CD4-positive, alpha-beta T cell treated with Interleukin-1 beta for 1 hour (primary cell): ENCODE measurements at places on chromosomes 5 and 9.

GRCh38 chr5:153718713-153719112 is 228.2 kb downstream of the GRIA1 start:
- DNase-seq, result no peak

DNA sequence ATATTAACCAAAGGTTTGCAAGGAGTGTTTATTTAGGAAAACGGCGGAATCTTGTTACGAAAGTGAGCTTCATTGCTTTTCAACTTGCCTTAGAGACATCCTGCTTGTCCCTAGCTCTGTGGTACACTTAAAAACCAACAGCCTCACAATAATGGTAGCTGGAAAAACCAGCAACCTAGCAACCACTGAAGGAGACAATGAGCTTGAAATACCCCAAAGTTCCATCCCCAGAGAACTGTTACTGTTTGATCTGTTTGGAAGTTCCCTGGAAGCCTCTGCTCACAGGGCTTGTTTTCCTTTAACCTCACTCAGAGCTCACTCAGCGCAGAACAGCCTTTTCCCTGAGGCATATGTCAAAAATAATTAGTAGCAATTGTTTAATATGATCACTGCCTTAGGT is 43.2 kb downstream of the SH3TC2 start:
- no peak for DNase-seq

GRCh38 chr9:127846443-127847177 is 7.8 kb downstream of the ENG start:
- DNase-seq, result no peak

- DNase-seq, result no peak
These were observed 63.8 kb downstream of the PDZD2 start for GRCh38 chr5:31702712-31703111.

- DNase-seq, result no peak
These were observed 362.8 kb upstream of the RPS23 start for GRCh38 chr5:82640916-82641315.

DNA sequence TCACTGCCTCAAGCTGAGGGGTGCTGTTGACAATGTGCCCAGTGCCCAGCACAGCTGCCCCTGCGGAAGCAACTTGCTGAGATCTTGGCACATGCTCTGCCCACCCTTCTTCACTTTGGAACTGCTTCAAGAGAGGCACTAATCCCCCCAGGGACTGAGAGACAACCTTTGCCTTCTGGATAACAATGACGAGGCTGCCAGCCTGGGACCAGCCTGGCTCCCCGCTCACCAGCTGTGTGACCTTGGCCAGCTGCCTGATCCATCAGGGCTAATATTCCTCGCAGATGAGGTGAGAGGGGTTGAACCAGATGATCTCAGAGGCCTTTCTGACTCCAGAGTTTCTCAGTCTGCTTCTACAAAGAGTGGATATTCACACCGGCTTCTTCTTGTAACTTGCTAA is 81.0 kb downstream of the SHB start:
- no peak for DNase-seq

GRCh38 chr9:136318111-136318775 is 9.1 kb upstream of the GPSM1 start:
- DNase-seq, result no peak

GRCh38 chr5:36418152-36418979 is 116.7 kb upstream of the RANBP3L start:
- DNase-seq, result no peak

DNA sequence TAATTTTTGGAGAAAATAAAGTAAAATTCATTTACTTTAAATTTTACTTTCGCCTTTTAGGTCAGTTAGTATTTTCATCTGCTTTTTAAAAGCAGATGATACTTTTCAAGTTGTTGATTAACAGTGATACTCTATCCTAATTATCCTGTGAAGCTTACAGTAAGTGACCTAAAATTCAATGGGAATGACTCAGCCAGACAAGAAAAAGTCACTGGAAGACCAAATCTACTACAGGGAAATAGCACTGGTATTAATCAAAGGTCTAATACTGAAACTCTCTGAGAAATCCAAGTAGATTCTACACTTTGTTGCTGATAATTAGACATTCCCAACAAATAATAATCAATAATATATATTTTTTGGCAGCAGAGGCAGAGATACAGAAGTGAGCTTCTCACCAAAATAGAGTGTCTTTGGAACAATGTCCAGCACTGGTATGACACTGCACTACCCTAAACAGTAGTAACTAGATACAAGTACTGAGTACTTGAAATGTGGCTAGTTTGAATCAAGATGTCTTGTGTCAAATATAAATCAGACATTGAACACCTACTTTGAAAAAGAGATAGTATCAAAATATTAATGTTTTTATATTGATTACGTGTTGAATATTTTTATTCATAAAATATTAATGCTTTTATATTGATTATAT is 22.8 kb upstream of the ELL2 start:
- DNase-seq, result no peak

GRCh38 chr9:99021512-99021911 is 77.8 kb downstream of the COL15A1 start:
- DNase-seq, result no peak

DNA sequence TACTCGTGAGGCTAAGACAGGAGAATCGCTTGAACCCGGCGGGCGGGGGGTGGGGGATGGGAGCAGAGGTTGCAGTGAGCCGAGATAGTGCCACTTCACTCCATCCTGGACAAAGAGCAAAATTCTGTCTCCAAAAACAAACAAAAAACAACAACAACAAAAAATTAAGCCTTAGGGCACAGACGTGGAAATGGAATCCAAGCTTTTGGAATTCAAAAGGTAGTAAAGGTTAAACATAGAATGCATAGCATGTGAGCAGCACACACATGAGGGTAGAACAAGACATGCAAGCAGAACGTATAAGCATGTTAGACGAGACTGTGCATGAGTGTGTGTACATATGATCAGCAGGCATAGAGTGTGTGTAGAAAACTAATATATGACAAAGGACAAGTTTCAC is 68.0 kb downstream of the PTBP3 start:
- no peak for DNase-seq

DNA sequence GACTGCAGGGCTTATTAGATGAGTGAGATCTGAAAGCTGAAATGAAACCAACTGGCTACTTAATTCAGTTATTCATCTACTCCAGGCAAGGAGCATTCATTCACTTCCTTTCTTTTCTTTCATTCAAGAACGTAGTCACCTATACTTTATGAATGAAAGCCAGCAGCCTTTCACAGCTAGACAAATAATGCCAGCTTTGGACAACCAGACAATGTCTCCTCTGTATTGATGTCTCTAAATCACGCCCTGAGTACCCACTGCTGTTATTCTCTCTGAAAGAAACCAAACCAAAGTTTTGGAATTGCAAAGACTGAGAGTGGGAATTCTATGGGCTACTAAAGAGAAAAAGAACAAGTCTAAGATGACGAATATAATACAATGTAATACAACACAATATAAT is 121.2 kb upstream of the PTPN3 start:
- DNase-seq, result no peak

GRCh38 chr5:112348387-112348786 is 70.7 kb downstream of the EPB41L4A start:
- no peak for DNase-seq

DNA sequence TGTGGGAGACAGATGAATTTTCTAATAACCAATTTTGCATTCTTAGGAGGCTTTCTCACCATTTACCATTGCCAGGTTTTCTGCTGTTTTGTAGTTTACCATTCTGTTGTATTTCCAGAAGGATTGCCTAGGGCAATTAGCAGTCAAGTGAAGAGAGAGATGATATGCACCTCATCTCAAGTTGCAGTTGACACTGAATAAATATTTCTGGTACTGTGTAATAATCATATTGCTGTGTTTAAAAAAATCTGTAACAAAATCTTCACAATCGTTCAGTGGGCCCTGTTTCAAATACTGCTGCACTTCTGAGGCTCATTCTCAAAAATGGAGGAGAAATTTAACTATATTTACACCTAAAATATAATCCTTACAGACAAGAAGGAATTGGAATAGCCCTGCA is 706.1 kb upstream of the PTPRD start:
- no peak for DNase-seq

DNA sequence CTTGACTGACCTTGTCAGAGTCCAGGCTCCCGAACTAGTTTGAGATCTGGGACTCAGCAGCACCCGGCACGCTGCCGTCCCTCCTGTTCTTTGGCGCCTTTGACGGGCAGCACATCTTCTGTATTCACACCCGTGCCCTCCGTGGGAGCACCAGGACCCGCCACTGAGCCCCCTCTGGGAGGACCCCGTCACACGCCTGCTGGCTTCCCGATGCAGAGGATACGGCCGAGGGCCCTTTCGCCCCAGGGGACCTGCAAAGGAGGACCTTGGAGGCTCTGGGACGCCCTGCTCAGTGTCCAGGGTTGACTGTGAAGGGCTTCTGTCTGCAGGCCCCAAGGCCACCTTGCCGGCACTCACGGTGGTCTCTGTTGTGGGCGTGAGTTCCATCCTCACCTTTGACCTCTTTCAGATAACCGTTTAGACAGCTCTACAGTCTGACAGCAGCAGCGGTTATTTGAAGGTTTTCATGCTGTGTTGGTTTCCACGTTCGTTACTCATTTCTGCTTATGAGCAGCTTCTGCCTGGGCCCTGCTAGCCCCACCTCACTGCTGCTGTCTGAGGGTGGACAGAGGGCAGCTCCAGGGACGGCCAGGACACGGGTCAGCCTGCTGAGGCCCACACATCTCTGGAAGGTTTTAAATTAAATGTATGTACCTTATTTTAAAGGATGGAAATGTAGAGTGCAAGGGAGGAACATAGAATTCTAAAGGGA is 12.6 kb upstream of the EXOC3 start:
- DNase-seq, result no peak

DNA sequence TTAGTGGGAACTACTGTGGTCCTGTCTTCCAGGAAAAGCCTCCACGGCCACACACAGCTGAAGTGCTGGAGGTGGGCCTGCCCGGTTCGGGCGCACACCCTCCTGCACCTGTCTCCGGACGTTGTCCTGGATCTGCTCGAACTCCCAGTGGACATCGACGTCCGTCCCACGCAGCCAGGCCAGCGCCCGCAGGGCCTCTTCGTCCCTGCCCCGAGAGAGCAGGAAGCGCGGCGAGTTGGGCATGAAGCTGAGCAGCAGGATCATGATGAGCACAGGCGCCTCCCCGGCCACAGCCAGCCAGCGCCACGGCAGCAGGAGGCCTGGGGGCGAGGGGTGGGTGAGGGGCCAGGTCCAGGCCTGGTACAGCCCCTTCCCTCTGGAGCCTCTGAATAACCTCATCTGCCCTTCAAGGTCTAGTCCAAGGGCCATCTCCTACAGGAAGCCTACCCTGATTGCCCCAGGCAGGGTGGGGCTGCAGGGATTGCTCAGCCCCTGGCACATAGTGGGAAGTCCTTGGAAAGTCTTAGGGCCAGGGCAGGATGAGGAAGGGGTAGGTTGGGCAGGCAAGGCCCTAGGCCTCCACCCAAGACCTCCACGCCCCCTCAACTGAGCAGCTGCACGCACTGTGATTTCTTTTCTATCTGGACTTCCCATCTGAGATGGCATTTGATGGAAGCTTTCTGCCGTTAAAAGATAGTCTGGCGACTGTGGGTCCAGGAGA is 3.4 kb downstream of the SLC2A6 start:
- no peak for DNase-seq

DNA sequence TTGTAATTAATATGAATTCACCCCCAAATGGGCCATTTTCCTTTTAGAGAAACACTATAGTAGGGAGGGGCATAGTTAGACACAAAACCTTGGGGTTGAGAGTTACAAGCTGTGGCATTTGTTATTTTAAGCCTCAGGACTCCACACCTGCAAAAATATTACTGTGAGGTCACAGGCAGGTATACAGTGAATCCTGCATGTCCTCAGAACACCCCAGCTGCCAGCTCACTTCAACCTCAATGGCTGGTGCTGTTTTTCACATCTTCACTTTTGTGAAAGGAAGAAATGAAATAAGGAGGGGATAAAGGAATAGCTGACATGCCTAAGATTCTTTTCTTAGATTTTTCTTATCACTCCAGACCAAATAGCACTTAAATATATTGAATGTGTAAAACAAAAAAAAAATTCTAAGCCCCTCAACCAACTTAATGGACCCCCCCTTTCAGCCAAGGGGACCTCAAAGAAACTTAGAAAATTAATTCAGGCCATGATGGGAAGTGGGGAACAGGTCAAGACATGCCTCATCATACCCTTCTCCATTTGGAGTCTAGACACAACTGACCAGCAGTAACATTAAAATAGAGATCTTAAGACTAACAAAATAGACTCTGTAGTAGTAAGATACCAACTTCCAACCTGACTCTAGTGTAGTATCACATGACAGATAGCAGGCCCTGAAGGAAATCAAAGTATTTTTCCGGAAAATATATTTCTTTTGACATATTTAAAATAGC is 9.2 kb downstream of the C9orf85 start:
- DNase-seq, result no peak

- no peak for DNase-seq
These were observed 68.1 kb downstream of the SEMA6A start for GRCh38 chr5:116506488-116506887.

DNA sequence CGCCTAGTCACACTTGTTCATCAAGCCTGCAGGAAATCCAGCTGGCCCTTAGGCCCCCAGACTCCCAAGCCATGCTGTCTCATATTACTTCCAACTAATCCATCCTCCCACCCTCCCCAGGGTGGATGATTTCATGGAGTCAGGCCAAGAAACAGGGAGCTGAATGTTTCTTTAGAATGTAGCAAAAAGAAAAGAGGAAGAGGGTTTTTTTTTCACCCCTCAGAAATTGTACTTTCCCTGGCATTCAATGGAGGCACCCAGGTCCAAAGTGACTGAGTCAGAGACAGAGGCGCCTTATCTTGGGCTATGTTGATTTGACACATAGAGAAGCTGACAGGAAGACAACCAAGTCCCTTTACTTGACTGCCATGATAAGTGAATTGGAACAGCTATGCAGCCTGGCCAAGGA is 260.2 kb upstream of the NR4A3 start:
- DNase-seq, result no peak

DNA sequence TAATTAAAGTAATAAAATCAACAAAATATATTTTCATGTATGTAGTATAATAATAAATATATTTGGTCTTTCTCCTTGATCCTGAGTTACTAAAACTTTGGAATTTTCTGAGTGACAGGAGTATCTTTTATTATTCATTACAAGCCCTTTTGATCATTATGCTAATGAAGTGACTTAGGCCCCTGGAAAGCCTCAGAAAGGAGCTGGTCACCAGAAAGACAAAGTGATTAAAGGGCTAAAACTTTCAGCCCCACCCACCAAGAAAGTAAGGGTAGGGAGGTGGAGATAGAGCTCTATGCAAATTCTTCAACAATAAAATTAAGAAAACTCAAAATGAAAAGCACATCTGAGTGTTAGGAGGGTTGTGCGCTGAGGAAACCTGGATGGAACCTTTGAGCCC is 27.5 kb downstream of the UBQLN1 start:
- DNase-seq, result no peak

GRCh38 chr5:119302916-119303897 is 52.6 kb upstream of the TNFAIP8 start:
- DNase-seq, result no peak

- no peak for DNase-seq
These were observed 28.5 kb upstream of the DMRT3 start for GRCh38 chr9:947985-948384.
